ENCODE measurements at places on chromosomes 12 and 14. TPM values are rescaled to one million over a fixed set of nuclear protein-coding genes. Genes with fewer than 3 reads are reported as not detected.
A peak's percentile ranks its signal among the peaks of the same experiment; 100 is the strongest.

The CD4 gene
- total RNA-seq = 0.07 TPM

The YBX3 gene
- total RNA-seq = 290 TPM

The JAG2 gene
- 49.9 TPM for total RNA-seq

The TRPV4 gene
- total RNA-seq = 0.92 TPM

The SIRT4 gene
- 1.1 TPM for total RNA-seq

The RNASE1 gene
- total RNA-seq = 75.5 TPM

The IL26 gene
- total RNA-seq = not detected

GRCh38 chr12:130132831-130133511, 29.3 kb upstream of the FZD10 start:
- no peak for DNase-seq

DNA sequence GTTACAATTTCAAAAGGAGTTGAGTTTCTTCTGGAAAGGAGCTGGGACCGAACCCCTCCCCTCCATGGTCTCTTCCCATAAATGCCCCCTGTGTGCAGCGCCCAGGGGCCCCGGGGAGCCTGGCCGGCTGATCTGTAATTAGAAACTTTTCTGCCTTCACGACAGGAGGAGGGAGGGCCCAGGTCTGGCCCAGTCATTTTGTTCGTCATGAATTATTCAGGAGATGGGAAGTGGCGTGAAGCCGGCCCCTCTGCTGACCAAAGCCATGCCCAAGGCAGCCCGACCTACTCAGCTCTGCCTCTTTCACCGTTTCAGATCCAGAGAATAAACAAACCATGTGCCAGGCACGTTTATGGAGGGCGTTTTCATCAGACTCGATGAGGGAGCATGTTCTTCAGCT, 33.3 kb upstream of the MSI1 start:
- no peak for DNase-seq

DNA sequence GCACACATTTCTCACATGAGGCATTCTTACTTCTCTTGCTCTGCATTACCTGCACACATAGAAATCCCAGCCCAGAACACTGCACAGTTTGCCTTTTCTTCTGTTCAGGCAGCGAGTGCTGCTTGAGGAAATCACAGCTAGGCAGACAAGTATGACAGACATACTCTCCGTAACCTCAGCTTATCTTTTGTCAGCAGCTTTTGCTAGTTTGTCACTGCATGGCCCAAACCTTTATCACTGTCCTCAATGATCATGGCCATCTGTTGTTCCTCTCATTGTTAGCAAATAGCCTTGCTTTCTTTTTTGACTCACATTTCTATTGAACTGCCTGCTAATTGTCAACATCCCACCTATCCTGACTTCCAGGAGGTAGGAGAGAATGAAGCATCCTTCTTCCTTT, 5.3 kb downstream of the ZNF10 start:
- DNase-seq = no peak

GRCh38 chr12:84416626-84417025, 496.0 kb downstream of the SLC6A15 start:
- DNase-seq = no peak

DNA sequence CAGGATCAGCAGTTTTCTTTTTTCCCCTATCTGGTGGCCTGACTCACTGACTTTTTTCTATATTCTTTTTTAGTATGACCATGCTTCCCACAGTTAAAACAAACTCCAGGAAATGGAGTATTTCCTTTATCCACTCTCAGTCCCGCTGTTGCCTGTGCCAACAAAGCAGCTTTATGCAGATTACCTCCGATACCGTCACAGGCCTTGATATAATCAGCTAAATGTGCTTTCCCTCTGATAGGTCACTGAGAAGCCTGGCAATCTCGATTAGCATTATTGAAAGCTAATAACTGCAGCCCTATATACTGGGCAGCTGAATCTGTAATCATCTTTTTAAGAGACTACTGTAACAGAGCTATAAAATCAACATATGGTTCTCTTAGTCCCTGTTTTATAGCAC, 243.6 kb downstream of the KIF21A start:
- DNase-seq = peak; percentile 46

- no peak for DNase-seq
These were observed 371.4 kb upstream of the TMTC1 start for GRCh38 chr12:30155001-30155730.

- no peak for DNase-seq
These were observed 523 bp upstream of the VRTN start for GRCh38 chr14:74347795-74348100.

- no peak for DNase-seq
These were observed 48.5 kb upstream of the RNU6-8 start for GRCh38 chr14:32251530-32251929.

GRCh38 chr14:93150227-93151208, 34.2 kb downstream of the MOAP1 start:
- DNase-seq = no peak

DNA sequence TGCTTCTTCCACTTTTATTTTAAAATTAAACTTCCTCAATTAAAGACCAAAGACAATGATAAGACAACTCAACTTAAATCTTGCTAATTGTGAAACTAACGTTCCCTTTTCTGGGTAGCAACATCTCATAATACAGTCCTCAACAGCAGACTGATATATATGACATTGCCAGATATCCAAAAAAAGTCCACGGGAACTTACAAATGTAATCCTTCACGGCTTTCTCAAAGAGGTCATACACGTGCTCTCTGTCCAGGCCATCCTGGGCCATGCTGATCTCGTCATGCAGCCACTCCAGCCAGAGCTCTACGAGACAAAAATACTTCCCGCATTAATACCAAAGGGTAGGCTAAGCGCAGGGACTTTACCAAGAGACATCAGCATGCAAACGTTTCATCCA, 13.3 kb downstream of the SART3 start:
- no peak for DNase-seq

DNA sequence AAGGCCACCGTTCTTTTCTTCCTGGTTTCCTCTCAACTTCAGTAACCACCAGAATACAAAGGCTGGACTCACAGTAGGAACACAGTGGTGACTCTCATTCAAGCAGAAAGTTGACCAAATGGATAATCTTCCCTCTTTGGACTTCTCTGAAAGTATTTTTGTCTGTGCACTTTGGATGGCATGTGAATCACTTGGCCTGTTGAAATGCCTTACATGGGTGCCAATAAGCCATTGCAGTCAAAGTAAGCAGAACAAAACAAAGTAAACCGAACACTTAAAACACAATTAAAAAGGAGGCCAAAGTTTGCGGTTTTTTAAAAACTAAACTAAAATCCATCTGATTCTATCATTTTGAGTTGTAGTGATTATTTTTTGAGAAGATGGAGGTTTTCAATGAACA, 370.1 kb upstream of the DDHD1 start:
- no peak for DNase-seq

DNA sequence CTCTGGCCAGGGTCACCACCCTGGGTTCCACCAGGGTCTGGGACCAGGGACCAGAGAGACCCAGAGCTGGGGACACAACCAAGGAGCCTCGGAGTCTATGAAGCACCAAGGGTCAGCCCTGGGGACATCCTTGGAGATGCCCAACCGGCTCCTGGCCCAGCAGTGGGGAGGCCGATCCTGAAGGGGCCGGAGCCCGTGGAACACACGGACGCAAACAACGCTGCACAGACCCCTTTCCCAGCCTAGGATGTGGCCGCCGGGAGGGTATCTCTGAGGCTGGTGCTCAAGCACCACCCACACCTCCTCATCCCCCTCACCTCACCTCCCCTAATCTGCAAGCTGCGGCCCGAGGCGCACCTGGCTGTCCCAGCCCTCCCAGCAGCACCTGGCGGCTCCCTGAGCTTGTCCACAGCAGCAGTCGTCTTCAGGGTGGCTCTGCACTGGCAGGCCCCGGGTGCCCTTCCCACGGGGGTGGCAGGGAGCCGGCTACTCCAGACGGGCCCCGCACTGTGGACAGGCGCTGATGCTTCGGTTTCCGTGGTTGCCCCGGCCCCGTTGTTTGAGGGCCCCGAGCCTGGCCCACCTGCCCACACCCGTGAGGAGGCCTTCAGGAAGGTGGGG, 146.8 kb upstream of the C14orf180 start:
- no peak for DNase-seq

- DNase-seq = no peak
These were observed 7.7 kb upstream of the TMEM132D start for GRCh38 chr12:129911428-129912049.

DNA sequence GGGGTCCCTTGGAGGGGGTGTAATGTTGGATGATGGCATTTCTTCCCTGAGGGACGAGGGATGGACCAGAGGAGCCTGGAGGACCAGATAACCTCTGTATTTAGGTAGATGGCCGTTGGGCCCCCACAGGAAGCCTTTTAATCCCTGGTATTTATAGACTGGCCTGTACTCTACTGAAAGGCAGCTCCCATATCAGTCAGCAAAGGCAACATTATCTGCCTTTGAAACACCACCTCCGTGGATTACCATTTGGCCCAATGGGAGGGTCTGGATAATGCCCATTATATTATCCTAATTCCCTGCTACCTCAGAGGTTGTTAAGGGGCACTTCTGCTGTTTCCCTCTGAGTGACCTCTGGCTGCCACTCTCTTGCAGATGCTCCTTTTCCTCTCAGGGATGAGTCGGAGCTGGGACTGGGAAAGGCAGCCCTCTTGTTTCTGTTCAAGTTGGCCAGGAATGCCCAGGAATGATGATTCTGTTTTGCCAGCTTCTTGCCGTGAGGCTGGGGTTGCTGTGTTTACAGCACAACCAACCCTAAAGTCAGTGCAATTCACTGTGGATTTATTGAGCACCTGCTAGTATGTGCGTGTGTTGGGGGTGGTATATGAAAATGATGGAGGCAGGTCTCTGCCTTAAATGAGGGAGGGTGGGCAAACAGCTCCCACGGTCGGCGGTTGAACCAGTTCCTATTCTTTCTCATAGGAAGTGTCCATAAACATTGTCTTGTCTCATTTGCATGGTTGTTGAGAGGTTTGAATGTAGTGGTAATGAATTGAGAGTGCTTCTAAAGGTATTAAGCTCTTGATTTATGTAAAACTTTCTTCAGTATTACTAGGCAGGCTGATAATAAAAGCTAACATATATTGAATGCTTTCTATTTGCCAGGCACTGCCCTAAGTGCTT, 18.1 kb downstream of the SUSD6 start:
- no peak for DNase-seq

GRCh38 chr14:90726656-90727055, 89.6 kb downstream of the TTC7B start:
- DNase-seq = no peak

DNA sequence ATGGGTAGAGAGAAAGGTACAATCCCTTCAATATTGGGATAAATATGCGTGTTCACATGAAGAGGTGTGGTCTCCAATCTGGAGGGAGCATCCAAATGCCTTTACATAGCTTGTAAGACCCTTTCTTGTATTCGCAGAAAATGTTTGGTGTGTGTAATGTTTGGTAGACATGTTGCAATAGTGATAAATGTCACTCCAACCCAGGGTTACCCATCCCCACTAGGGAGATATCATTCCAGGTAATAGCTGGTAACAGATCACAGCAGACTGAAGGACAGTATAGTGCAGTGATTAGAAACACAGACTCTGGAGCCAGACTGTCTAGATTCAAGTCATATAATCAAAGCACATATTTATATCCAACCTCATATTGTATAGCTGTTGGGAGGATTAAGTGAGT, 733.6 kb upstream of the TBX3 start:
- DNase-seq = no peak

DNA sequence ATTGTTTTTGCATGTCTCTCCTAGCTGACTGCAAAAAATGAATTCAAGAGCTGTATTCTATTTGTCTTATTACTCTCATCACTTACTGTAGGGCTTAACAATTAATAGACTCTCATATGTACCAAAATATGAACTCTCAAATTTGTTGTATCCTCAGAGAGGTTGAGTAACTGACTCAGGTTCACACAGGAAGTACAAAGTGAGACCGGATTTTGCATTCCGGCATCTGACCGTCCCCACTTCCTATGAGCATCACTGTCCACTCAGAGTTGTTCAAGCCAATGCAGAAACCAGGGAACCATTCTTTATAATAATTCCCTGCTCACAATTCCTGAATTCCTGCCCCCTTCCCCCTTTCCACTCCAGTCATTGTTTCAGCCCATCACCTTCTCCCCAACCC, 113.3 kb upstream of the AMIGO2 start:
- DNase-seq = no peak

GRCh38 chr12:106885026-106885425, 70.7 kb upstream of the TMEM263 start:
- DNase-seq = no peak

Measured in pulmonary artery endothelial cell (primary cell).